ENCODE measurements at places on chromosomes 12 and 14. TPM values are rescaled to one million over a fixed set of nuclear protein-coding genes. Genes with fewer than 3 reads are reported as not detected.
A peak's percentile ranks its signal among the peaks of the same experiment; 100 is the strongest.

RGS6 gene
- 1.6 TPM for total RNA-seq

TECPR2 gene
- 25.5 TPM for total RNA-seq

CIROP gene
- 0.40 TPM for total RNA-seq

CLEC7A gene
- total RNA-seq = 16.2 TPM

EML5 gene
- total RNA-seq = 2.6 TPM

KRT6C gene
- total RNA-seq = 0.31 TPM

DNA sequence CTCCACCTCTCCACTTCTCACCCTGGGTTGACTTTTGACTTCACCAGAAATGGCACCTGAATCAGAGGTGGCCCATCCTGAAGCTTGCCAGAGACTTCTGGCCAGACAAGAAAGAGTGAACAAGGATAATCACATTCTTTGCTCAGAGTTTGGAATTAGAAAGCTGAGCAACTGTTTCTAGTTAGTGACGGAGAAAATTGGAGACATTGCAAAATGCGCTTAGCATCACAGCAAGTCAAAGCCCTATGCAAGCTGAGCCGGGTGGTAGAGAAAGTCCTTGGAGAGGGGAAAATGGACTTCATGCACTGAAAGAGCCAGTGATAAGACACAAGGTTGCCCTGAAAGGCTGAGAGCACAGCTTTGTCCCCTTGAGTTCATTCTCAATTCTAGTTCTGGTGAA, 161.8 kb downstream of the PAH start:
- H3K27me3 ChIP-seq = peaks cover 8% of the 10 kb centered on the region
- peaks cover 15% of the 10 kb centered on the region for H3K4me1 ChIP-seq
- no peak overlapping the region for H3K4me3 ChIP-seq

DNA sequence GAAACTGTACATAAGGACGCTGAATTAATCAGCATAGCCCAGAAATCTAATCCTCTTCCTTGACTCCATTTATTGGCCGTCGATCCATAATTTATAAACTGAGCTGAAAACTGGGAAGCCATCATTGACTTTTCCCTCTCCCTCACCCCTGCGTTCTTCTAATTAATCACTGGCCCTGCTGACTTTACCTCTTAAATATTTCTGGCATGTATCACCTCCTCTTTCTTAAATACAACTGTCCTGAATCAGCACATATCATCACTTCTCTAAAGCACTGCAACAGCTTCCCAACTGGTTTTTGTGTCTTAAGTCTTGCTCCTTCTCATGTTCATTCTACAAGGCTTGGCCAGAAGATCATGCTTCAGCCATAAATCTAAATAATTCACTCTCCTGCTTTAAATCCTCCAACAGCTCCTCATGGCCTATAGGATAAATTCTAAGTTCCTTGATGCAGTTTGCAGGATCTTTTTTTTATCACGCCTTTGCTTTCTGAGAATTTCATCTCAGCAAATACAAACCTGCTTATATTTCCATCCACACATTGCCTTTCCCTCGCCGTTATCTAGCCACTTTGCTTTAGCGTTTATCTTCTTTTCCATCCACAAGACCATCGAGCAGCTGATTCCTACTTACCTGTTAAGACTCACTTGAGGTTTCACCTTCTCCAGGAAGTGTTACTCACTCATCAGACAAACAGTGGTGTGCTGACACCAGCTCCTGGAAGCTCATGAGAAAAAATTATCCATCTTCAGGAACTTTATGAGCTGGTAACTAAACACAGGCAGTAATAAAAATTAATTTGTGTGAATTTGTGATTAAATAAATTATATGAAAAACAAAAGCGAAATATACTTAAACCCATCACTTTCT, 295.6 kb upstream of the FLRT2 start:
- H3K27ac ChIP-seq = peak overlapping the region; percentile 4
- no peak overlapping the region for H3K4me3 ChIP-seq
- H3K27me3 ChIP-seq = no peaks in the 10 kb centered on the region
- H3K36me3 ChIP-seq = no peaks in the 10 kb centered on the region
- DNase-seq = no peak
- no peaks in the 10 kb centered on the region for H3K4me1 ChIP-seq

DNA sequence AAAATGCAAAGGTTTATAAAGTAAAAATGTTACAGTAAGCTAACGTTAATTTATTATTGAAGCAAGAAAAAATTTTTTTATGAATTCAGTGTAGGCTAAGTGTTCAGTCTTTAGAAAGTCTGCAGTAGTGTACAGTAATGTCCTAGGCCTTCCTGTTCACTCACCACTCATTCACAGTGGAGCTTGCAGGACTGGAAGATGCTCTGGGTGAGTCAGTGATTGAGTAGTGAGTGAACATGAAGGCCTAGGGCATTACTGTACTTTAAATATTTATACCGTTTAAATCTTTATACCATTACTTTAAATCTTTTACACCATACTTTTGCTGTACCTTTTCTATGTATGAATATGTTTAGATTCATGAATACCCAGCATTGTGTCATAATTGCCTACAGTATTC, 120.3 kb upstream of the SLC38A4 start:
- H3K4me3 ChIP-seq = no peak overlapping the region
- no peaks in the 10 kb centered on the region for H3K4me1 ChIP-seq
- no peaks in the 10 kb centered on the region for H3K36me3 ChIP-seq
- H3K27ac ChIP-seq = no peak overlapping the region
- DNase-seq = no peak

DNA sequence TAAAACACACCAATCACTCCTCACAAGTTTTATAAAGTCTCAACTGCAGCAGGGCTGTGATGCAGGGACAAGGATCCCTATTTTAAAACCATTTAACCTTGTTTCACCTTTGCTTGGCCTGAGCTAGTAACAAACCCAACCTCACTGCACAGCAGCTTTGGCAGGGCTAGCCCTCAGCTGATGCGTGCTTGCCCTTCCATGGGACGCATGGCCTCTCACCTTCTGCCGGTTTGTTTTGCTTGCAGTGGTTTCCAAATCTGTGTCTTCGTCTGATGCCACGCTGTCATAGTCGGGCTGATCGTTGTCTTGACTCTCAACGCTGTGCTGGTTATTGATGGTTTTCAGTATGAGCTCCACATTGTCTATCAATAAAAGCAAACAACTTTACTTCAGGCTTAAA, 43.3 kb downstream of the GIT2 start:
- no peak for DNase-seq
- H3K4me1 ChIP-seq = peaks cover 18% of the 10 kb centered on the region
- no peak overlapping the region for H3K27ac ChIP-seq
- H3K27me3 ChIP-seq = no peaks in the 10 kb centered on the region
- peaks cover 30% of the 10 kb centered on the region for H3K36me3 ChIP-seq

DNA sequence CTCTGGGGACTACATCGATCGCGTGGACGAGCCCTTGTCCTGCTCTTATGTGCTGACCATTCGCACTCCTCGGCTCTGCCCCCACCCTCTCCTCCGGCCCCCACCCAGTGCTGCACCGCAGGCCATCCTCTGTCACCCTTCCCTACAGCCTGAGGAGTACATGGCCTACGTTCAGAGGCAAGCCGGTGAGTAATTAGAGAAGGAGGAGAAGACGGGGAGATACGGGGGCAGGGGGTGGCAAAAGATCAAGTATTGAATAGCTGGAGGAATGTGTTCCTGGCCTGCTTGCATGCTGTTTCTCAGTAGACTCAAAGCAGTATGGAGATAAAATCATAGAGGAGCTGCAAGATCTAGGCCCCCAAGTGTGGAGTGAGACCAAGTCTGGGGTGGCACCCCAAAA, 21.9 kb downstream of the OS9 start:
- no peak overlapping the region for H3K4me3 ChIP-seq
- peaks cover 21% of the 10 kb centered on the region for H3K36me3 ChIP-seq
- no peaks in the 10 kb centered on the region for H3K27me3 ChIP-seq
- H3K27ac ChIP-seq = no peak overlapping the region

DNA sequence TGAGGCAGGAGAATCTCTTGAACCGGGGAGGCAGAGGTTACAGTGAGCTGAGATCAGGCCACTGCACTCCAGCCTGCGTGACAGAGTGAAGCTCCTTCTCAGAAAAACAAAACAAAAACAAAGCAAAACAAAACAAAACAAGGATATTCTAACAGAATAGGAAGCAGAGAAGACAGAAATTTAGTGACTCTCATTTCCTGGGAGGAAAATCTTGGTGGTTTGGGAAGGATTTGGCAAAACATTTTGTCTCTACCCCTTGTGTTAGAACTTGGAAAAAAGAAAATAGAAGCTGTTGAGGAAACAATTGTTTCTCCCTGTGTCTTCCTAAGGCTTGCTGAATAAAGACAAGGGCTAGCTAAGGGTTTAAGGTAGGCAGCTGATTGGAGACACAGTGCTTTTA, 79.7 kb upstream of the PTPRR start:
- no peak for DNase-seq
- H3K27ac ChIP-seq = no peak overlapping the region
- H3K27me3 ChIP-seq = no peaks in the 10 kb centered on the region
- H3K4me1 ChIP-seq = no peaks in the 10 kb centered on the region
- H3K36me3 ChIP-seq = no peaks in the 10 kb centered on the region

DNA sequence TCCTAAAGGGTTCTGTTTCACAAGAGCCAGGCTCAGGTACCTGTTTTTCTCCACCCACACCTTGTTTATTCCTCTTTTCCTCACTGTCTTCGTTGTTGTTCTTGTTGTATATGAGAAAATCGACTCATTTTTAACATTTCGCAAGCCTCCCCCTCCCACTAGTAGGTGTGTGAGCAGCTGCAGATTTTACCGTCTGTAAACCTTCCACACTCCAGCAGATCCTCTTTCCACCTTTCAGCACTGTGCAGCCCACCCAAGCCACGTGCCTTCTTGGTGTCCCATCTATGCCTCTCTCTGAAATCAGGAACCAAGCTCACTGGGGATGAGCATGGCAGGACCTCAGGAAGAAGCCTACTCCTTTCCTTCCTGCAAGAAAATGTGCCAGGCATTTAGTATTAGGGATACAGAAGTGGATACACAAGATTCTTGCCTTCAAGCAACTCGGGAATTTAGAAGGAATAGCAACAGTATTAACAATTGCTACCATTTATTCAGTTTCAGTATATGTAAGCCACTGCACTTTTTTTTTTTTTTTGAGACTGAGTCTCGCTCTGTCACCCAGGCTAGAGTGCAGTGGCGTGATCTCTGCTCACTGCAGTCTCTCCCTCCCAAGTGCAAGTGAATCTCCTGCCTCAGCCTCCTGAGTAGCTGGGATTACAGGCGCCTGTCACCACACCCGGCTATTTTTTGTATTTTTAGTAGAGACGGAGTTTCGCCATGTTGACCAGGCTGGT, 113.6 kb downstream of the CHST11 start:
- no peak overlapping the region for H3K27ac ChIP-seq
- H3K4me1 ChIP-seq = no peaks in the 10 kb centered on the region
- no peaks in the 10 kb centered on the region for H3K36me3 ChIP-seq

GRCh38 chr12:9760120-9760519, 581 bp downstream of the CD69 start:
- peak overlapping the region; percentile 26 for H3K4me3 ChIP-seq
- DNase-seq = no peak
- H3K36me3 ChIP-seq = no peaks in the 10 kb centered on the region
- H3K4me1 ChIP-seq = no peaks in the 10 kb centered on the region
- H3K27me3 ChIP-seq = no peaks in the 10 kb centered on the region

- H3K4me3 ChIP-seq = no peak overlapping the region
- no peak overlapping the region for H3K27ac ChIP-seq
- peaks cover 3% of the 10 kb centered on the region for H3K27me3 ChIP-seq
- H3K4me1 ChIP-seq = no peaks in the 10 kb centered on the region
Observed at GRCh38 chr12:11397366-11397765, 2.0 kb upstream of the PRB2 start.

DNA sequence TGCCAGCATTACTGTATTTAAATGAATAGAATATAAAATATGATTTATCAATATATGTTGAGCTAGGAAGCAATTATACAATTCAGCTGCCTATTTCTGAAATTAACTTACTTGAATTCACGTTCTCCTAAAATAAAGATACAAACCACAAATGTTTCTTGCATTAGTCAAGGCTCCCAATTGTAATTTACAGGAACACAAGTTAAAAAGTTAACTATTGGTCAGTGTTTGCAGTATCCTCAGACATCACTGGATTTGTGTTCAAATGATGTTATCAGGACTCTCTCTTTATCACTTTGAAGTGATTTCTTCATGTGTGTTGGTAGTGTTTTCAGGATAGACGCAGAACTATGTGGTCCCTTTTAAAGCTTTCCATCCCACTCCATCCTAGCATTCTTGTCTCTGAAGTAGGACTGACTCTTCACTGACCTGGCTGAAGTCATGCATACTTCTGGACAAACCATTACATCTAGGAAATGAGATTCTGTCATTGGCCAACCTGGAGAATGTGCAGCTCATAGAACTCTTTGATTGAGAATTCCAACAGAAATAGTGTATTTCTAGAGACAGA, 156.1 kb downstream of the KICS2 start:
- H3K4me1 ChIP-seq = no peaks in the 10 kb centered on the region
- DNase-seq = no peak
- no peak overlapping the region for H3K4me3 ChIP-seq
- peaks cover 25% of the 10 kb centered on the region for H3K36me3 ChIP-seq
